ENCODE measurements at places on chromosomes 16 and 17. TPM values are rescaled to one million over a fixed set of nuclear protein-coding genes. Genes with fewer than 3 reads are reported as not detected.

GRCh38 chr17:41768682-41769288 is 17.7 kb downstream of the JUP start:
- DNase-seq, result no peak

GRCh38 chr17:4850246-4850645 is 17.1 kb downstream of the MINK1 start:
- DNase-seq, result no peak

DNA sequence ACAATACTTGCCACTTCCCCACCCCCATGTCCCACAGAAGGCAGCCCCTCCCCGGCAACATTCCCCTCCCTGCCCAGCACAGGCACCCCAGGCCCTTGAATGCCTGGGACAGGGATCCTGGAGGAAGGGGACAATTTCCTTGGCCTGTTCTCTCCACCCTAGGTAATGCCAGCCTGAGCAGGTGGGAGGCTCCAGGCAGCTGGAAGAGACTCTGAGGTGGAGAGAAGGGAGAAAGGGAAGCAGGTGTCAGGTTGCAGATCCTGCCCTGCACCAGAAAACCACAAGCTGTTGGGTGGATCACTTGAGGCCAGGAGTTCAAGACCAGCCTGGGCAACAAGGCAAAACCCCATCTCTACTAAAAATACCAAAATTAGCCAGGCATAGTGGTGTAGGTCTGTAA is 8.9 kb downstream of the MPP2 start:
- no peak for DNase-seq

SMTNL2 gene
- not detected for total RNA-seq

SLFN14 gene
- not detected for total RNA-seq

TLCD2 gene
- 0.11 TPM for total RNA-seq

CCL16 gene
- not detected for total RNA-seq

DNA sequence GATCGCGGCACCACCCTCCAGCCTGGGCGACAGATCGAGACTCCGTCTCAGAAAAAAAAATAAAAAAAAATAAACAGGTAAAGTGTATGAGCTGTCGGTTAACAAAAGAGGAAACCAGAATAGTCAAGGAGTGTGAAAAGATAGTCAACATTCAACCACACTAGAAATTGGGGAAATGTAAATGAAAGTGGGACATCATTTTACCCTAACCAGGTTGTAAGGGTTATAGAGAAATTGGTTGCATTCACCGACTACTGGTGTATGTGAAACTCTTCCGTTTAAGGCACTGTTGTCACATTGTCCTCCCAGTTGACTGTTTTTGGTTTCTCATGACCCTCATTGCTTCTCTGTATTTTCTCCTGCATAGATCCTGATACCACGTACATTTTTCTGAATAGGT is 62.8 kb downstream of the RABEP1 start:
- DNase-seq, result no peak

DNA sequence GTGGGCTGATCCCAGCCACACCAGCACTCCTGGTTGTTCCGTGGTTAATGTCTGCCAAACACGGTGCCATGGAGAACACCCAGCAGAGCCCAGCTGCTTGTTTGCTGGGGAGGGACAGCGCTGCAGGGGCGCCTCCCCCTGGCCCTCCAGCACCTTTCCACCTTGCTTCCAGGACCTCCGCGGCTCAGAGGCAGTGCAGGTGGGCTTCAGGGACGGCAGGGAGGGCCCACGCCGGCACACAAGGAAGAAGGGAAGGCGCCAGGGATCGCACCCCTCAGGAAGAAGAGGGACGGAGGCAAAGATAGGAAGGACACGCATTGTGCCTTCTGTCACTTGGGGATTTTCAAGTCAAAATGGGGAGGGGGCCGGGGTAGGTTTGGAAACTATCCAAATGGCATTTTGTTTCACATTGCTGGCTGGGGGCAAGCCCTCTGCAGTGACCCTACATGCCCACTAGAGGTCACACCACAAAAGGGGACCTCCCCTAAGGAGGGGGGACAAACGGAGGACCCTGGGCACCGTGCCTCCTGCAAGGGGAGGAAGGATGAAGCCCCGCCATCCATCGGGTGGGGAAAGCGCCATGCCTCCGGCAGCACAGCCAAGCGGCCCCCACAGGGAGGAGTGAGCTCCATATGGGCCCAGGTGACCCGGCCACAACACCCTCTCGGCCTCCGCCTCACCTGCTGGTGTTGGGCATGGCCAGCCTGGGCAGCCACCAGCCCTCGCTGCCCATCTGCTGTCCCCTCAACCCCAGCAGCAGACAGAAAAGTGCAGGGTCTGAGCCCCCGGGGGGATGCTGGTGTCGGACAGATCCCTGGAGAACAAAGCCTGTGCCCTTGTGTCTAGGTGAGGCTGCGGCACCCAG is 7.5 kb upstream of the C16orf95 start:
- no peak for DNase-seq

- no peak for DNase-seq
Measured at GRCh38 chr17:73265646-73266640, 4.3 kb upstream of the CPSF4L start.

TBC1D3L gene
- 10.9 TPM for total RNA-seq

GRCh38 chr16:79647586-79647985 is 47.0 kb upstream of the MAF start:
- DNase-seq, result no peak

DNA sequence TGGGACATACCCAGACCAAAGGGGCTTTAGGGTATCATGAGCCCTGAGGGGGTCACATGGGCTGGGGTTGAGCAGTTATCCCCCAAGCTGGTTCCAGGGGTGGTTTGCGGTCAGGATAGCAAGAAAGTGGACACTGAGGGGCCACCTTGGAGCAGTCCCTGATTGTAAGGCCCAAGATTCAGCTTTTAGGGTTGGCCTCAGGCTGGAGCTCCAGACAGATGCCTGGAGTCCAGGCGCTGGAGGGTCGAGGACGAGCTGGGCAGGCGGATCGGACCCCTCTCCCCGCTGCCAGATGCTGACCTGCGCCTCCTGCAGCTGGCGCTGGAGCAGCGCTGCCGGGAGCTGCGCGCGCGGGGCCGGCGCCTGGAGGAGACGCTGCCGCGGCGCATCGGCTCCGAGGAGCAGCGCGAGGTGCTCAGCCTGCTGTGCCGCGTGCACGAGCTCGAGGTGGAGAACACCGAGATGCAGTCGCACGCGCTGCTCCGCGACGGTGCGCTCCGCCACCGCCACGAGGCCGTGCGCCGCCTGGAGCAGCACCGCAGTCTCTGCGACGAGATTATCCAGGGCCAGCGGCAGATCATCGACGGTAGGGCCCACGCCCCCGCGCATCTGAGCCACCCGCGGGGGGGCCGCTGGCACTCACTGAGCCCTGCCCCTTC is 10.0 kb downstream of the BTBD17 start:
- DNase-seq, result no peak

TIMP2 gene
- total RNA-seq, result 8.9 TPM

- no peak for DNase-seq
Measured at GRCh38 chr17:61582593-61582992, 8.4 kb downstream of the NACA2 start.

RAB37 gene
- total RNA-seq, result 33.7 TPM

- no peak for DNase-seq
Measured at GRCh38 chr17:5210614-5211252, 19.1 kb upstream of the ZNF594 start.

DNA sequence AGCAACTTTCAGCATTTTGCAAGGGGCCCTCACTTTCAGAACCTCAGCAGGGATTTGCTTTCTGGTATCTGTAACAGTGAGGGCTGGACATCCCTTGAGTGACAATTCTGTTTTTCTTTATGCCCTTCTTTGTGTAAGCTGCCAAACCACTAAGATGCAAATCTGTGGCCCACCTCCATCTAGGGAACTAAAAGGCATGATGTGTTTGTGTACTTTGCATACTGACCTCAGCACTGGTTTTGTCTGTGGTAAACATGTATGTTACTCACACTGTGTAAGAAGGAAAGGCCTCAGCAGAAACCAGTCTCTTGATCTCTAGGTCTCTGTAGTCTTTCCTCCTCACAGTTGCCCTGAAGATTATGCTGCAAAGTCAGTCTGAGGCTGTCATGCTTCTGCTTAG is 396.6 kb upstream of the DYNLRB2 start:
- DNase-seq, result no peak

GRCh38 chr17:81825841-81826466 is 7.1 kb downstream of the MCRIP1 start:
- no peak for DNase-seq

HSPB9 gene
- not detected for total RNA-seq

- DNase-seq, result no peak
Measured at GRCh38 chr16:29310852-29311314, 95.6 kb downstream of the NPIPB11 start.

- no peak for DNase-seq
Measured at GRCh38 chr17:81125573-81126081, 39.7 kb upstream of the PVALEF start.

DNA sequence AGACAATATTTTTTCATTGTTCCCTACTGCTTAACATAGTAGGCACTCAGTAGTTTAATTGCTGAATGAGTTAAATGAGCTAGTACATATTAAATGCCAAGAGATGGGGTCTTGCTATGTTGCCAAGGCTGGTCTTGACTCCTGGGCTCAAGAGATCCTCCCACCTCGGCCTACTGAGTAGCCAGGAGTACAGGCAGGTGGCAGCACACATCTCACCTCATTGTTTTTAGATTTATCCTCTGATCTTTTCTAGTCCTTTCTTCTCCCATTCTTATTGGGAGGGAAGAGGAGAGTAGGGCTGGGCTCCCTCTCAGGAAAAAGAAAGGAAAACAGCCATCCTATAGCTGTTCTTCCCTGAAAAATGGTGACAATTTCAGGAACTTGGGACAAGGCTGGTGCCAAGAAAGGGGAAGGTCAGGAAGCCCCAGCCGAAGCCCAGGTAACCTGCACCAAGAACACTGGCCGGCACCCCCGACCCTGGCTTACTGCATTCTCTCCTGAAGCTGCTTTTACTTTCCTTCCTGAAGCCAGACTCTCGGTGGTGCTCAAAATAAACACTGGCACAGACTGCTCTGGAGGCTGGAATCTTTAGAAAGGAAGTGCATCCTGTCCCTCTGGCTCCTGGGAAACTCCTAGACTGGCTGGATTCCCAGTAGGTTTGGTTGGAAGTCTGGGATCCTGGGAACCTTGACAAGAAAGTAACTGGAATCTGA is 2.7 kb downstream of the TNFAIP1 start:
- no peak for DNase-seq

DNA sequence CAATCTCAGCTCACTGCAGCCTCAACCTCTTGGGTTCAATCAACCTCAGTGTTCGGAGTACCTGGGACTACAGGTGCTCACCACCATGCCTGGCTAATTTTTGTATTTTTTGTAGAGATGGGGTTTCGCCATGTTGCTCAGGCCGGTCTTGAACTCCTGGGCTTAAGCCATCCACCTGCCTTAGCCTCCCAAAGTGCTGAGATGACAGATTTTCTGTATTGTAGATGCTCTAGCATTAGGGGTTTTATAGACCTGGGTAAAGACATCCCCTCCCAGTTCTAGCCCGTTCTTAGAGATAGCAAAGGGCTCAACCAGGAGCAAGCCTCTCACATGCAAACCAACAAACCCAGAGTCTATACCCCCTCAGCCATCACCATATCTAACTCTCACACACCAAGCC is 57.3 kb downstream of the XYLT1 start:
- no peak for DNase-seq

DNA sequence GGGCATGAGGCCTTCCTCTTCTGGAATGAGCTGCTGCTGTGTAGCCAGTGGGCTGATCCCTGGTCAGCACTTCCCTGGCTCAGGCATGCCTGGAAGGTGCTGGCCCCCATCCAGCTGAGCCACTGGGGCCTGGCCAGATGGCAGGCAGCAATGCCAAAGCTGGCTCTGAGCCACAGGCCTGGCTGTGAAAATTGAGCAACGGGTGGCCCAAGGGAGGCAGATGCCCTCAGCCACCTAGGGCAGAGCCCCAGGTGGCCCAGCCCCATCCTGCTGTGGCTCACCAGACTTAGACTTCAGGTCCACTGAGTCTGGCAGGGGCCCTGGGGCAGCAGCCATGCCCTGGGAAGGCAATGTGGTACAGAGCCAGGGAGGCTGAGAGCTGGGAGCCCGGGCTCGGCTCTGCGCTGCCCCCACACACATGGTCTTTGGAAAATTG is 8.5 kb upstream of the CRHR1 start:
- no peak for DNase-seq

MYOCD gene
- total RNA-seq, result not detected

KRTAP4-1 gene
- not detected for total RNA-seq

DNA sequence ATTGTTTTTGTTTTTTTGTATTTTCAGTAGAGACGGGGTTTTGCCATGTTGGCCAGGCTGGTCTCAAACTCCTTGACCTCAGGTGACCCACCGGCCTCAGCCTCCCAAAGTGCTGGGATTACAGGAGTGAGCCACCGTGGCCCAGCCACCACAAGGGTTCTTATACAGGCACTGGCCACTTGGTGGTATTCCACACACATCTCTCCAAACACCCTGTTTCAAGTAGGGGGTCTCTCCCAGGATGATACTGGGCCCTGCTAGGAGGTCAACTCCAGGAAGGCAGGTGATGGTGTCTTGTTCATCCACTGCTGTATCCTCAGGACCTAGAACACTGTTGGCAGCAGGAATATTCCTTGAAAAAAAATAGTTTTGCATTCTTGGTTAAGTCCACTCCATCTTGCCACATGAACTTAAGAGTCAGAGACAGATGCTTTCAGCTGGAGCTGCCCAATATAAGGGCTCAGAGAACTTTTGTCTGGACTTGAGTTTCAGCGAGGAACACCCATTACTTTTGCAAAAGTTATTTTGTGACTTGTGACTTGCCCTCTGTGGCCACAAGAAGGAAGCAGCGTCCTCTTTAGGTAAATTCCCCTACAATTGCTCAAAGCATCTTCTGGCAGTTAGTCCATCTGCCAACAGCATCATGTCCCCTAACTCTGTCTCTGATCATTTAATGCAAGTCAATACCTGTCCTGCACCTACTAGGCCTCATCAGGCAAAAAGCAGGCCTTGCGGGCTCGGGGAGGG is 7.4 kb upstream of the EEF2K start:
- DNase-seq, result no peak
